Amniotic stem cell (primary cell): ENCODE measurements at places on chromosomes 11 and 22.

- peak; percentile 35 for DNase-seq
Measured at GRCh38 chr11:77091146-77091940, 11.3 kb upstream of the OMP start.

- DNase-seq = no peak
Measured at GRCh38 chr22:49423125-49423650, 404.5 kb downstream of the BRD1 start.

- DNase-seq = no peak
Measured at GRCh38 chr11:131356206-131356605, 14.2 kb upstream of the NTM start.

GRCh38 chr11:114034956-114035355, 24.6 kb upstream of the ZBTB16 start:
- DNase-seq = no peak

GRCh38 chr11:99554232-99554903, 533.6 kb downstream of the CNTN5 start:
- DNase-seq = no peak

GRCh38 chr11:83827520-83827919, 541.4 kb upstream of the CCDC90B start:
- peak; percentile 60 for DNase-seq

- DNase-seq = no peak
Measured at GRCh38 chr11:11969380-11970215, 38.8 kb downstream of the DKK3 start.

DNA sequence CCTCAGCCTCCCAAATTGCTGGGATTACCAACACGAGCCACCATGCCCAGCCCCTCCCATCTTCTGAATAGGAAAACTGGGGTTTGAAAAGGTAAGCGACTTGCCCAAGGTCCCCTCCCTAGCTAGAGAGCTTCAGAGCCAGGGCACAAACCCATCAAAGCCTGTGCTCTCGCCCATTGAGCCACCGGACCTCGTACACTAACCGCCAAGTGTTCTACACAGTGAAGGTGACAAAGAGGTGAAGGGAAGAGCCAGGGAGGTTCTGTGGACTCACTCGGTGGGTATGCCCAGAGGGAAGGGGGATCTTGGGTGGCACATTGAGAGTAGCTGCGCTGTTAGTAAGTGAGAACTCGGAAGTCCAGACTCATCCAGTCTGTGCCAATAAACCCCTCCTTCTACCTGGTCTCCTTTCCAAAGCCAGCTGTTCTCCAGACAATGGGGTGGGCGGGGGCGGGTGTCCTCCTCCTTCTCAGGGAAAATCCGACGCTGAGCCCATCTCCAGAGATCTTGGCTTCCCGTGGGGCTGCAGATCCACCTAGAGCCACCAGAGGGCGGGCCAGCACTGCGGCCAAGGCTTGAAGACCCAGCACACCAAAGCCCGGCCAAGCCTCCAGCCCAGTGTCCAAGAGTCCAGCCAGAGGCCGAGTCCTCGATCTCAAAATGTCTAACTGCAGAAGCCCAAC, 3.2 kb upstream of the RTN4RL2 start:
- peak; percentile 73 for DNase-seq

DNA sequence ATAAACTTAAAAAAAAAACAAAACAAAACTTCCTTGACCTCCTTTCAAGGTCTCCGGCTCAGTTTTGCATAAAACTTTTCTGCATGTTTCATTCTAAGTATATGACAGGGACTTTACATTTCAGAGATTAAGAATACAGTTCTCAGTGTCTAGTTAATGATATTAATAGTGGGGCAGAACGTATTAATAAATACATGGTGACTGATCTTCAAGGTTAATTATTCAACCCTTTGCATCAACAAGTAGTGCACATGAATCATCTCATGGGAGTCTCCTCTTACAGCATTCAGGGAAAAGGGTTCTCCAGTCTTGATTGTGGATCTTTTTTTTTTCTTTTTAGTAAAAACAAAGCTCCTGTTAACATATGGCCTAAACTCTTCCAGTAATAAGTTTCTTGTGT, 146.8 kb downstream of the KIRREL3 start:
- DNase-seq = no peak

DNA sequence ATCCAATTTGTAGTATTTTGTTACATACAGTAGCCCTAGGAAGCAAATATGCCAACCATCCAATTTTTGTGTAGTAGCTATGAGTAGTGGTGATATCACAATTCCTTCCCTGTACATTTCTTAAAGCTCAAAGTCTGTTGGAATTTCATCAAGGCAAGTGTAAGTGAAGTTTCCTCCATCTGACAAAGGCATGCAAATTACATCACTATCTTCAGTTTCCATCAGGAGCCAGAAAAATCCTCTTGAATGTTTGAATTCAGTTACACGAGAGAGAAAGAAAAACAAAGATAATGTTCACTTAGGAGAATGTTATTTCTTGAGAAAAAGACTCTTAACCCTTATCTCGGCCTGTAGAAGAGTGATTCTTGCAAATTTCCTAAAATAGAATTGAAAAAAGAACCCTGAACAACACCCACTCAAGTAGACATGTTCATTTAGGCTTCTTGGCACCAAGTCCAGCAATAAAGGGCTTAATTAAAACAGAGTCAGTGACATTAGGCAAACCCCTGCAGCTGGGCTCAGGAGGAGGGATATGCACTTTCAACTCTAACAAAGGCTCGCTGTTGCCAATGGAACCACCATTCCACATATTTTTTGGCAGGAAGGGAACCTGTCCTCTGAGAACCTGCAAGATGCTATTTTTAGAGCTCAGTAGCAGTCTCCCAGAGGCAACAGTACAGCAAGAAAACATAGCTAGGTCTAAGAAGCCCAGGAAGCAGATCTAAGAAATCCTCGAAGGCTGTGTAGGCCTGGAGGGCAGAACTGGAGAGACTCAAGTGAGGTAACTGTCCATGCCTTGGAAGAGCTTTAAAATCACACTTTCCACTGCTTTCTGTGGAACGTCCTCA, 144.6 kb downstream of the CCDC81 start:
- peak; percentile 50 for DNase-seq

GRCh38 chr11:70153133-70153727, 49.9 kb upstream of the FADD start:
- no peak for DNase-seq

GRCh38 chr11:9089061-9089460, 2.3 kb downstream of the SCUBE2 start:
- DNase-seq = no peak

DNA sequence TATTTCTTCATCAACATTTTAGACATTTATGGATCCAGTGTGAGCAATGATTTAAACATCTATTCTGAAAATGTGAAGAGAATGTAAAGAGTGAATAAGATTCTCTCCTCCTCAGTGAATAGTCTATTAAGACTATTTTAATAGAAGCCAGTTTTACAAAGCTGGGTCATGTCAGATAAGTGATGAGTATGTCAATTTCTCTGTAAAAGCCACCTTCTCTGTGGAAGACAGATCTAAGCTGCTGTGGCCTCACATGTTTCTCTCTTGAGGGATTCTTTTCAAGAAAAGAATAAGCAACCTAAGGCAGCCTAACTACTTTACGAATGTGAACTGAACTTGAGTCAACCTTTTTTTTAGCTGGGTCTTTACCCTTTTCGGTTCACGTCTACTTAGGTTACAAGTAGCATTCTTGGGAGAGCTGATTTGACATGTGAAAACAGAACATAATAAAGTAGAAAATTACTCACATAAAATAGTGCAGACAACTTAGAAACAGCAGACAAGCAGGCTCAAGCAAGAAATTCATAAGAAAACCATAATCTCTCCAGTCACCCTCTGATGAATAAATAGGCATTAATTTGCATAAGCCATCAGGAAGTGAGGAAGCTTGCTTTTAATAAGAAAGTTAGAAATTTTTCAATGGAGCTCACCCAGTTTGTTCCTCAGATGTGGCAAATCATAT, 9.9 kb downstream of the CTSC start:
- DNase-seq = no peak

DNA sequence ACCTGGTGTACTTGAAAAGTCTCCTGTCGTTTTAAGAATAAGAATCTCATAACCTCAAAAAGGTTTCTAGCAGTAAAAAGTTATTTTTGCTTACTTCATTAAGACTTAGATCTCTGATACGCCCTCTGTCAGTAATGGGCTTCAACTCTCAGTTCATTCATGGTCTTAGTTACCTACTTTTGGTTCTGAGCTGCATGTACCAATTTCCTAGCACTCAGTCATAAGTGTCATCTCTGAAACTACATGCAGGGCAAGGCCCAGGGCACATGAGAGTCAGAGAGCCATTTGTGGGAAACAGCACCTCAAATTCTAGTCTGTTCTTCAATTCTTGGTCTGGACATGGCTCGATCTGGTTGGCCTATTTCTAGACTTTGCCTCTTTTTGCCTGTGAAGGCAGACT, 838.4 kb downstream of the FAM181B start:
- DNase-seq = no peak

- no peak for DNase-seq
Measured at GRCh38 chr11:32115446-32115845, 24.6 kb downstream of the RCN1 start.

- DNase-seq = no peak
Measured at GRCh38 chr22:47386812-47387510, 624.5 kb downstream of the TBC1D22A start.

DNA sequence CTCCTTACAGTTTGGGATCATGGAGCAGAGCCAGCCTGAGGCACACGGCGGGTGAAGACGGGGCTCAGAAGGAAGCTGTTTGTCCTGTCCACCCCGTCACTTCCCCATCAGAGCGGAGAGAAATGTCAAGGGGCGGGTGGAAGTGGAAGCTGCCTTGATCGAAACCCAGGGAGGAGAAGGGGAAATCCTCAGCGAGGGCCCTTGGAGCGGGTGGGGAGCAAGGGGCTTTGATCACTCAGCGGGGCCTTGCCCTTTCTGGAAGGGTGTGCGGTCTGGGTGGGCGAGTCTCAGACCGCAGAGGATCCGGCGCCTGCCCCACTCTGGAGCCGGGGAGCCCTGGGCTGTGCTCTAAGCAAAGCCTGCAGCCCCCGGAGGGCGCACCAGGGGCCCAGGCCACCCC, 320.4 kb downstream of the NTM start:
- DNase-seq = no peak

DNA sequence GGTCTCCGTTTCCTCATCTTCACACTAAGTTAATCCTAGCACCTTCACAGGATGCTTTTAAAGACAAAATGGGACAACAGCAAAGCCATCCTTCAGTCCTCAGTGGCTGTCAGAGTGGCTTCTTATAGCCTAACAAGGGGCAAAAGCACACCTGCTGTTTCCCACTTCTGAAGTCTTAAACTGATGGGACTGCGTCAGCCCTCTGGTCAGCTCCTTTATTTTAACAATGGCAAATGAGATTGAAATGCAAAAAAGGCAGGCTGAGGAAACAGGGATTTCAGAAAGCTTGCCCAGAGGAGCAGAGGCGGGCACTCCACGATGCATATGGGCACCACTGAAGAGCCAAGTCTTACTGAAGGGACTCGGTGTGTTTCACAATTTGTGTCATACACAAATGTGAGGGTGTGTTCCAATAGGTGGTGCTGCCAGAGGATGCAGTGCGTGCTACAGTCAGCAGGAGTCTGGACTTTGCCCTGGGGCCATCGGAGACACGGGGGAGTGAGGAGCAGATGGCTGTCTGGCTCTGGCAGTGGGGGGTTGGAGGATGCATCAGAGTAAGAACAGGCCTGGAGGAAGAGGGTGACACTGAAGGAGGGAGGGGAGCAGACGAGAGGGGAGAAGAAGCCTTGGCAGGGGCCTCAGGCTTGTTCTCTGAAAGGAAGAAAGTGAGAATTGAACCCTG, 47.3 kb downstream of the TENM4 start:
- DNase-seq = no peak

GRCh38 chr11:61827571-61828378, at the start of gene FADS2:
Gene FADS2 (plus strand): TSS chr11:61828300. CDS start chr11:61828391, 91 bp downstream.
- peak; percentile 91 for DNase-seq

- DNase-seq = no peak
Measured at GRCh38 chr11:67073908-67074307, 17.3 kb downstream of the RHOD start.

DNA sequence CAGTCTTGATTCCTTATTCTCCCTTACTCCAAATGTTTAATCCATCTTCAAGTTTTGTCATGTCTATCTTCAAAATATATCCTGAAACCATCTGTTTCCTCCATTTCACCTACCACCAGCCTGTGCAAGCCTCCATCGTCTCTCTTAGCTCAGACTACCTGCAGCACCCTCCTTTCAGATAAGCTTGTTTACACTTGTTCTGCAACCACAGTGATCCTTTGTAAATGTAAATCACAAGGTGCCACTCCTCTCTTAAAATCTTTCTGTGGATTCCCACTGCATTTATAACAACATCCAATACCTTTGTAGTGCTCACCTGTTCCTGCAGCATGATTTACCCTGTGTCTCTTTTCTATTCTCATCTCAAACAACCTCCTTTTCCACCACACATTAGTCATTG, 31.8 kb upstream of the GPR83 start:
- DNase-seq = no peak

DNA sequence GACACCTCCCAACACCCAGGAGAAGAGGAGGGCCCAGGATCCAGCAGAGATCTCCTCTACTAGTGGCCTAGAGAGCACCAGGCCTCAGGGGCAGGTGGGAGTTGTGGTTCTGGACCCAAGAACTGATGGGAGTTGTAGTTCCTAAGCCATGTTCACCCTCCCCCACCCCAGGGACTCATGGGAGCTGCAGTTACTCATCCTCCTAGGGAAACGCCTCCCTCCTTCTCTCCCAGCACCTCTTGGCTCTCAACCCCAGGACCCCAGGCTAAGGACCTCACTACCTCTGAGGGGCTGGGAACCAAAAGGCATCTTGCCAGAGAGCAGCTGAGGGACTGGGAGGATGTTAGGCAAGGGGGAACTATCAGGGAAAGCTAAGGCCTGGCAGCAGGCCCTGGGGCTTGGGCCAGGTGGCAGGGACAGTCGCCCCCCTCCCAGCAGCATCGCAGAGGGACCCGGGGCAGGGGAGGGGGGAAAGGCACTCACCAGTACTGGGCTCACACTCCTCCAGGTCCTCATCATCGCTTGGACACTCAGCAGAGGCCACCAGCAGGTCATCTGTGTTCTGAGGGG, 28.9 kb downstream of the SLC22A12 start:
- no peak for DNase-seq

DNA sequence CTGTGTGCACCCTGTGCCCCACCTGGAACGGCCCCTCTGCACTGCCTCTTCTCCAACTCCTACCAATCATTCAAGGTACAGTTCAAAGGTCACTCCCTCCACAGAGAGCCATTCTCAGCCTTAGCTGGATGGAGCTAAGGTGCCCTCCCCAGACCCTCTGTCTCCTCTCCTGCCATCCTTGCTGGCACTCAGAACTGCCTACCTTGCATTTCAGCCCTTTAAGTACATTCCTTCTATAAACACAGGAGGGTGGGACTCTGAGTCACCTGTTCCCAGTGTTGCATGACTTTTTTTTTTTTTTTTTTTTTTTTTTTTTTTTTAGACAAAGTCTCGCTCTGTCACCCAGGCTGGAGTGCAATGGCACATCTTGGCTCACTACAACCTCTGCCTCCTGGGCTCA, 8.6 kb downstream of the TTLL1 start:
- no peak for DNase-seq

DNA sequence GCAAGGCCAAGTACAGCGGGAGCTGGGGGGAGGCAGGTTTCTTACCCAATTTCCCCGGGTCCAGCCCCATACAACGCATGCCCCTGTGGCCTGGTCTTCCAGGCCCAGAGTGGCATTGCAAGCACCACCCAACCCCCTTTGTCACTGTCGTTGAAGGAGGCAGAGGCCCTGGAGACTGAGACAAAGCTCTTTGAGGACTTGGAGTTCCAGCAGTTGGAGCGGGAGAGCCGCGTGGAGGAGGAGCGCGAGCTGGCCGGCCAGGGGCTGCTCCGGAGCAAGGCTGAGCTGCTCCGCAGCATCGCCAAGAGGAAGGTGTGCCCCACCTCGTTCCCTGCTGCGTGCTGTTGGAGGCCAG, 27.8 kb downstream of the PHLDB1 start:
- DNase-seq = no peak
